Stimulated activated CD4-positive, alpha-beta T cell treated with anti-CD3 and anti-CD28 coated beads, TNF-alpha, amount 100 ng/mL, for 48 hours (primary cell): ENCODE measurements at places on chromosomes 1 and 21.

DNA sequence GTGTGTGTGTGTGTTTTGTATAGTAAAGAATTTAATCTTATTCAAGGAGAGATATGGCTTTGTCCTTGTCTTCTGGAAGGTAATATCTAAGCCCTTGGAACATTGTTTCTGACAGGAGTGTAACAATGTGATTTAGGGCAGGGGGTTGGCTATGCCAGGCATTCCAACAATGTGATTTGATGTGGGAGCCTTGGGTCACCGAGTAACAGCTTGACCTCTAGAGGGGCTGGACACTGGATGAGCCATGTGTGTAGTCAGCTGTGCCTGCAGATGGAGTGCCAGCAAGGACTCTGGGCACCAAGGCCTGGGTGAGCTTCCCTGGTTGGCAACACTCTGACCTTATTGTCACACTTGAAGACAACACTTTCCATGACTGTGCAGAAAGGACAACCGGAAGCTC, 336.1 kb upstream of the ZP4 start:
- no peak for DNase-seq

- DNase-seq = no peak
Observed at GRCh38 chr1:208437401-208437800, 193.2 kb upstream of the PLXNA2 start.

DNA sequence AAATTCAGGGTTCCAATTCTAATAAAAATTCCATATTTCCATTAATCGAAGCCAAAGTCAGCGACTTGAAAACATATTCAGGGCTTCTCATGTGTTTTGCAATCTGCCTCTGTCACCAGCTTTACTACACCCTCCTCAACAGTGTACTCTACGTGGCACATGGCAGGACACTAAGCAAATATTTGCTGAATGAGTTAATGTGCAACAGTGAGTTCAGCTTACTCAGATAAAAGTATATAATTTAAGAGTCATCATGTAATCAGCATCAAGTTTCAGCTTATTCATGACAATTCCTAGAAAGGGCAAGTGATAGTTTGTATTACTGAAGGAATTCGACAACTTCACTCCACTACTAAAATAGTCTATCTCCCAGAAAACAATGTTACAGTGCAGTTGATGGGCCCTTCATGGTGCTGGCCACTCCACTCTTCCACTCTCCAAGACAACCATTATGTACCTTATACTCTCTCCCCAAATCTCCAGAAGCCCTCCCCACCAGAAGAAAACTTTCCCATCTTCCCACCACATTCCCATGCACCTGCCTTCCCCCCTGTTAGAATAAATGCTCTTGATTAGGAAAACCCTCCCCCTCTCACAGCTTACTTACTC, 97.3 kb downstream of the TTLL7 start:
- no peak for DNase-seq

DNA sequence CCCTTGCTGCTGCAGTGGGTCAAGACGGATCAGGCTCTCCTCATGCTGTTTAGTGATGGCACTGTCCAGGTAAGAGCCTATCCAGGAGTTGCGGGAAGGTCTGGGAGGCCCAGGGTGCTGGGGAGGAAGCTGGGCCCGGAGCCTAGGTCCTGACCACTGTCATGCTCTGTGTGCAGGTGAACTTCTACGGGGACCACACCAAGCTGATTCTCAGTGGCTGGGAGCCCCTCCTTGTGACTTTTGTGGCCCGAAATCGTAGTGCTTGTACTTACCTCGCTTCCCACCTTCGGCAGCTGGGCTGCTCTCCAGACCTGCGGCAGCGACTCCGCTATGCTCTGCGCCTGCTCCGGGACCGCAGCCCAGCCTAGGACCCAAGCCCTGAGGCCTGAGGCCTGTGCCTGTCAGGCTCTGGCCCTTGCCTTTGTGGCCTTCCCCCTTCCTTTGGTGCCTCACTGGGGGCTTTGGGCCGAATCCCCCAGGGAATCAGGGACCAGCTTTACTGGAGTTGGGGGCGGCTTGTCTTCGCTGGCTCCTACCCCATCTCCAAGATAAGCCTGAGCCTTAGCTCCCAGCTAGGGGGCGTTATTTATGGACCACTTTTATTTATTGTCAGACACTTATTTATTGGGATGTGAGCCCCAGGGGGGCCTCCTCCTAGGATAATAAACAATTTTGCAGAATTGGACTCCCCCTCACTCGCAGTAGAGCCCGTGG, 1.7 kb downstream of the DYNLT4 start:
- DNase-seq = no peak

DNA sequence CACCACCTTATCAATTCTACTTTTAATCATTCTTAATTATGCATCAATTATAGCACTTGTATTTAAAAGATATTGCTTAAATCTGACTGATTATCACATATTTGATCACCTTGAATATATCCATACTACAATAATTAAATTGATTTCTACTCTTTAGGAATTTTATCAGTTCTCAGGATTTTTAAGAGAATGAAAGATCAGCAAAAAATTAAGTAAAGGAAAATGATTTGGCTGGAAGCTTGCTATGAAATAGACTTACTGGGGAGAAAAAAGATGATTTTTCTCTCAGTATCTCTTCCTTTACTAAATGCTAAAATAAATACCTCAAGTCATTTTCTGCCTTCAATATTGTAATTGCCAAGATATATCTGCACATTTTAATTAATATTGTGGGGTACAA, 848.6 kb downstream of the LTN1 start:
- no peak for DNase-seq
